ENCODE measurements at places on chromosomes 6 and 20.
A peak's percentile ranks its signal among the peaks of the same experiment; 100 is the strongest.

DNA sequence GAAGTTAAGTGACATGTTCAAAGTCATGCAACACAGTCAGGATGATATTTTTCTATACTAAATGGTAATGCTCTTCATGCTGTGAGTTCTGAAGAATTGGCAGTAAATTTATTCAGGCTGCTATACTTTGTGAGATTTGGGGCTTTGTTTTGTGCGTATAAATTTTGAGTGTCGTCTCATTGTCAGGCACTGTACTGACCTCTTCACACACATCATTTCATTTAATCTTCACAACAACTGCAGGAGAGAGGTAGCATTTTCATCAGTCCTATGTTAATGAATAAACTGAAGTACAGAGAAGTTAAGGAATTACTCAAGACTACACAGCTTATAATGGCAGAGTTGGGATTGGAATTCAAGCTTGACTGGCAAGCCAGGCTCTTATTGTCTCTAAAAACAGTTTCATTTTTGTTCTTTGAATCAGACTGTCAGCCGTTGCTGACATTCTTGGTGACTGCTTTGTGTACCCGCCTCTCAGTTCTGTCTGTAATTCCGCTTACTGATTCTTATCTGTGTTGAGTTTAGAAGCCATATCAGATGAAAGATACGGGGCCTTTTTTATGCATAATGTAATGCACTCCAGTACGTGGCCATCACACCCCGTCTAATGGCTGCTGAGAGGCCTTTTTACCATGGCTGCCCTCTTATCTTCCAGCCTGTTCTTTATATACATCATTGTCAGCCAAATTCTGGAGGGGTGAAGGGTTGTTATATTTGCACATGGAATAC, 274.9 kb downstream of the UTRN start:
- no peak for DNase-seq

GRCh38 chr6:30450909-30451841, 38.1 kb upstream of the HLA-E start:
- DNase-seq, result peak; percentile 48

DNA sequence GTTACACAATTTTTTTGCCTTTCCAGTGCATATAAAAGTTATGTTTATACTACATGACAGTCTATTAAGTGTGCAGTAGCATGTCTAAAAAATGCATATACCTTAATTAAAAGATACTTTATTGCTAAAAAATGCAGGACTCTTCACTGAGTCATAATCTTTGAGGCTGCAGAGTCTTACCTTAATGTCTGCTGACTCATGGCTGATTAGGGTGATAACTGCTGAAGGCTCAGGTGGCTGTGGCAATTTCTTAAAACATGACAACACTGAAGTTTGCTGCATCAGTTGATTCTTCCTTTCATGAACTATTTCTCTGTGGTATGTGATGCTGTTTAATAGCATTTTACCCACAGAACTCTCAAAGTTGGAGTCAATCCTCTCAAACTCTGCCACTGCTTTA, 19.1 kb downstream of the ZSCAN23 start:
- DNase-seq, result no peak

DNA sequence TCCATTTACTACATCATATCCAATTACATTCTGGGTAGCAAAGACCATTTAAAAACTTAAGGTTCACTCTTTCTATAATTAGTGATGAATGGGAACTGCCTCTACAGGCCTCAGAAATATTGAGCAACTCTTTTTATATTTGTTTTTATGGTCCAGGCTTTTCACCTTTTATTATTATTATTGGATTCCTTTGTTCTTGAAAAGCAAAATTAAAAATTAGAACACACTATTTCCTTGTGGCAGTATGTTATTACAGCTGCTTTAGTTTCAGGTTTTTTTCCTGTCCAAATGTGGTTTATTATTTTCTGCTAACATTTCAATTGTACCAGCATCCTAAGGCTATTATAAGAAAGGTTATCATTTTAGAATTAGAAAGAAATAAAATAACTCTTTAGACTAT, 150.1 kb downstream of the FARS2 start:
- DNase-seq, result no peak

DNA sequence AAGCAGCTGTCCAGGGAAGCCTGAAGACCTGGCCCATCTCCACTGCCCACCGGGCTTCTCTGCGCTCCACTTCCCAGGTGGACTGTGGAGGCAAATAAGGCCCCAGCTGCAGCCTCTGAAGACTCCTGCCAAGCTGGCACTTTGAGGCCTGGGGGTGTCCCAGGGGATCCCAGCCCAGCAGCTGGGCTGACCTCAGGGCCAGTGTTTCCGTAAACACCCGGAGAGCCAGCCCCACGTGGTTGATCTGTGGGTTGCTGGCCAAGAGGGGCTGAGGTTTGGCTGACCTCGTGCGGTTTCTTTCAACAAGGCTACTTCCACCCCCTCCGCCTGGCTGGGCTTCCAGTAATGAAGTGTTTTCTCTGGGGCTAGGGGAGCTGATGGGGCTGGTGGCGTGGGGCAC, 12.4 kb upstream of the CCN5 start:
- no peak for DNase-seq

GRCh38 chr6:37202788-37203491, 33.0 kb downstream of the PIM1 start:
- no peak for DNase-seq

DNA sequence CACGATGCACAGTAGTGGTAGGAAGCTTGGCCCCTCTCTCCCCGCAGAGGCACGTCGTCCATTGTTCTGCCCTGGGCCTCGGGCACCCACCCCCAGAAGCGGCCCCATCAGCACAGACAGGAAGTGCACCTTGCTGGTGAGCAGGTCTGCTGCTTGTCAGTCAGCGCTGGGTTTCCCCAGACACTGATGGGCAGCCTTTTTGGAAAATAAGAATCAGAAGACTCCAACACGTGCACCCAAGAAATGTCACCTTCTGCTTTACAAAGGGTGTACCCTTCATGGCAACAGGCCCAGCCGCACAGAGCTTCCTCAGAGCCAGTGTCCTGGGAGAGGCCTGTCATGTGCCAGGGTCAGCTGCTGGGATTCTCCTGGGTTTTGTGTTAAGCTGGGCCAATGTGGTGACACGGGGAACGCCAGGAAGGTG, 34.7 kb upstream of the IRF4 start:
- DNase-seq, result no peak

DNA sequence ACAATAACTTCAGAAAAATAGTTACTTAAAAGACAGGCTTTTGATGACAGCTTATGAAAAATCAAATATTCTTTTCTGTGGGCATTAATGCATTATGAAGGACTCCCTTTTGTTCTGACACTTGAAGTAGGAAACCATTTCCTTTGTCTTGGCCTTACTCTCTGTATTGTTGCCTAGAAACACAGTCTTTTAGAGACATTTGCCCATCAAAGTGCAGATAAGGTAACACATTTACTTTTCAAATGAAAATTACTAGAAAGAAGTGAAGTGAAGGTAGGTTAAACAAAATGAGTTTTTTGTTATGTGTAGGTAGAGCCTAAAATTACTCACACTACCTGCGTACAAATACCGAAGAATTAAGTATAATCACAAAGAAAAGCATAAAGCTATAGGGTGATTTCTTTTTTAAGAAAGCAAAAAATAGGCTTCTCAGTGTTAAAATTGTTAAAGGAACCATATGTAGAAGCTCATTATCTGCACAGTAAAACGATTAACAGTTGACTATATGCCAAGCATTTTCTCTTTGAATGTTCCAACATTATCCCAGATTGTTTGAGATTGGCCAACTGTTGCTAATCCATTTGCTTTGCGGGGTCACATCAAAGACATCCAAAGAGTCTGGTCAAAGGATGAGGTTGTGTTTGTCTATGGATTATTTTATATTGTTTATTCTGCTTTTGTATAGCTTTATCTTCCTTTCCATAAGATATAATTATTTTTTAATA, 542.0 kb upstream of the RNF217 start:
- DNase-seq, result no peak

Data from stimulated activated CD4-positive, alpha-beta T cell treated with anti-CD3 and anti-CD28 coated beads, Interleukin-4, amount 100 ng/mL, for 1 hour (primary cell).